ENCODE measurements at places on chromosomes 5 and 9.

DNA sequence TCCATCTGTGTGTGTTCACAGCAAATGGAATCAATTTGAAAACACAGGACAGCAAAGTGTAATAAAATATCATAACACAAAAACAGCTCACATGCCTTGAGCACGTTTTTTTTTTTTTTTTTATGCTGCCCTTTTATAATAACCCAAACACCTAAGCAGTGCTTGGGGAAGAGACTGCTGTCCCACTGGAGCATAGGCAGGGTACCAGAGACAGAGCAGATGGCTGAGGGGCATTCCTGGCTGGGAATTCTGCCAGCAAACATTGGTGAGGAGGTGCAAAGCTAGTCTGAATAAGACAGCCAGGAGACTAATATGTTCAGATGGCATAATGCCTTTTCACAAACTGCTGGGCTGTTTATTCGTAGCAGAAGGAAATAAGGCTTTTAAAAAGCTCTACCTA is 58.1 kb upstream of the SV2C start:
- no peak for DNase-seq

GRCh38 chr5:168302785-168303184 is 11.3 kb downstream of the WWC1 start:
- no peak for DNase-seq

- no peak for DNase-seq
Observed at GRCh38 chr9:91033797-91034196, 232.2 kb downstream of the SYK start.

- no peak for DNase-seq
Observed at GRCh38 chr5:178664141-178664540, 37.3 kb upstream of the CLK4 start.
